HL-60 (cell line): ENCODE measurements at places on chromosomes 3 and 15.

DNA sequence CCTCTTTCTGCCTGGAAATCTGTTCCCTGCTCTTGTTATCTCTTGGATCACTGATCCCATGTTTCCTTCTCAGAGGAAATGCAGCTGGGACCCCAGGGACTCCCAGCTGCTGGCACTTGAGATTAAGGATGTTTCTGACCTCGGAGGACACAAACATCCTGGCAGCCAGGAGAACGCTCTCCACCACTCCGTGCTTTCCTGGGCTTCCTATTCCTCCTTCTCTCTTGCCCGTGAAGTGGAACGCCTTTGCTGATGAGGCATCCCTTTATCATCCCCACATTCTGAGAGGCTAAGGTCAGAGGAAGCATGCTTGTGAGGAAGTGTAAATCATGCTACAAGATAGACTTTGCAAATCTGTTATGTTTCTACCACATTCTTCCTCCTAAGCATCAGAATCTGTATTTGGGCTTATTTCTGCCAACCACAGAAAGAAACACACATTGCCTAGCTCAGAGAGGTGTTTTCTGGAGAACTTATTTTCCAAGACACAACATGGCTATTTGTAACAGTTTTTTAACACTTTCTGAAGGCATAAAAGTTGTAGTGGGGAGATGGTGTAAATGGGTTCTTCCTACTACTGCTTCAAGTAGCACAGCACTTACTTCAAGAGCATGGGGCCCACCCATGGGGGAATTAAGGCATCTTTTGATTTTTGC lies 25.6 kb upstream of the LDHAL6B start:
- no peak for DNase-seq

DNA sequence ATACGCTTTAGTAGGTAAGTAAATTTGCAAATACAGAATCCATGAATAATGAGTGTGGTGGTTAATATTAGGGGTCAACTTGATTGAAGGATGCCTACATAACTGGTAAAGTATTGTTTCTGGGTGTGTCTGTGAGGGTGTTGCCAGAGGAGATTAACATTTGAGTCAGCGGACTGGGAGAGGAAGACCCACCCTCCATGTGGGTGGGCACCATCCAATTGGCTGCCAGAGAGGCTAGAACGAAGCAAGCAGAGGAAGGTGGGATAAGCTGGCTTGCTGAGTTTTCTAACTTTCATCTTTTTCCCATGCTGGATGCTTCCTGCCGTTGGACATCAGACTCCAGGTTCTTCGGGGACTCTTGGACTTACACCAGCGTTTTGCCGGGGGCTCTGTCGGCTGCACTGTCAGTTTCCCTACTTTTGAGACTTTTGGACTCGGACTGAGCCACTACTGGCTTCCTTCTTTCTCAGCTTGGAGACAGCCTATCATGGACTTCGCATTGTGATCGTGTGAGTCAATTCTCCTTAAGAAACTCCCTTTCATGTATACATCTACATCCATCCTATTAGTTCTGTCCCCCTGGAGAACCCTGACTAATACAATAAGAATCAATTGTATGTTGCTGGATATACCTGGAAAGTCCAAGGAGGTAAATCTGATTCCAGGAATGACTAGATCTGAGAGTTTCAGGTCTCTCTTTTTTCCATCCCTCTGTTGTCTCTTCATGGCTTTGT lies 25.8 kb upstream of the NEDD4 start:
- no peak for DNase-seq

GRCh38 chr3:62041681-62042080 lies 331.7 kb downstream of the FEZF2 start:
- DNase-seq = no peak

DNA sequence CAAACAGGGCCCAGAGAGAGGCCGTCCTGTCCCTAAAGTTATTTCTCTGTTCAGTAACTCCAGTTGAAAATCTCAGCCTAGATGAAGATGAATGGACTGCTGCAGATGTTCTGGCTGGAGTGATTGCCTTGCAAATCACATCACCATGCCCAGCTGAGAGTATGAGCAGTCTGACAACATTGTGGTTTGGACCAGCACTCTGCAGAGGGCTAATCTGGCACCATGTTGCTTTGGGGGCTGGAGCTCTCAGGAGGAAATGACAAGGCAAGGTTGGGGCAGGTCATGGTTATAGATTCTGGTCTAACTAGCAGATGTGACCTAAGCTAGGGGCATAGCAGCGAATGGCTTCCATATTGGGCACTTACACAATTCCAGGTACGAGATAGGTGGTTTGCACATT lies 314.2 kb downstream of the CLSTN2 start:
- no peak for DNase-seq

- no peak for DNase-seq
These were observed 46.1 kb downstream of the NEK10 start for GRCh38 chr3:27323087-27323570.

- DNase-seq = no peak
These were observed 210.0 kb downstream of the KCNAB1 start for GRCh38 chr3:156330415-156330814.

DNA sequence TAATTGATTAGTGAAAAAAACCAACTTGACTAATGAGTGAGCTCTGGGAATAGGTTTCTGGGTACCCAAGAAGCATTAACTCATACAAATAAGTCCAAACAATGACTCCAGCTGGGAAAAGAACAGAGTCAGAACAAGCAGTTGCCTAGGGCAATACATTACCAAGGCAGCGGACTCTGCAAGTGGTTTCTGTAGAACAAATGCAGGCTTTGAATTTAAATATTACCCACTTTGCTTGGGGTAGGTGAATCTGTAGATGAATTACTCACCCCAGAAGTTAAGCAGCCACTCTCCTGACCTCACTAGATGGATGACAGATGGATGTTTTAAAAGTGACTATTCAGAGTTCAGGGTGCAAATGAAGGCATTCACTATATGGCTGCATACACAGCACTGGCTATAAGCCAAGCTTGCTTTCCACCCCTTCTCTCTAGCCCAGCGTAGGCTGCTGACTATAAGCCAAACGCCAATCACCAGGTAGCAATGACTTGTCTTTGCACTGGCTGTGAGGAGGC lies 73.1 kb upstream of the BHLHE40 start:
- no peak for DNase-seq

DNA sequence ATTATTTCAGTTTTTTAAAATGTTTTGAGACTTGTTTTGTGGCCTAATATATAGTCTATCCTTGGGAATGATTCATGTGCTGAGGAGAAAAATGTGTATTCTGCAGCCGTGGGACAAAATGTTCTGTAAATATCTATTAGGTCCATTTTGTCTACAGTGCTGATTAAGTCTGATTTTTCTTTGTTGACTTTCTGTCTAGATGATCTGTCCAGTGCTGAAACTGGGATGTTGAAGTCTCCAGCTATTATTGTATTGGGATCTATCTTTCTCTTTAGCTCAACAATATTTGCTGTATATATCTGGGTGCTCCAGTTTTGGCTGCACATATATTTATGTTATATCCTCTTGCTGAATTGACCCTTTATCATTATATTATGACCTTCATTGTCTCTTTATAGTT lies 85.2 kb downstream of the UBE2E2 start:
- DNase-seq = no peak

DNA sequence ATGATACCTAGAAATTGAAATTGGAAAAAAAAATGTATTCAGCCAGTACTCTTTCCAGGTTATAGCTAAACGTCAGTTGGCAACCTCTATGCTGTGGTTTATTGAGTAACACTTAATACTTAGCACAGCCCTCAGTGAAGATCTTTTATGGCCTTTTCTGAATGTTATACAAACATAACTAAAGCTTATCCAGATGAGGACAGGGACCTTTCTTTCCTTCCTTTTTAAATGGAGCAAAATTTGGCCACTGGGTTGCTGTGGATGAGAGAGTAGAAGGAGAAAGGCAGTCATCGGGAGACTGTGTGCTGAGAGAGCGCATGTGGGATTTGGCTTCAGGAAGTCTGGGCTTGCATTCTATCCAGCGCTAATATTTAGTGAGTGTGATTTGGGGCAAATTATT lies 36.1 kb downstream of the IGF1R start:
- DNase-seq = peak; percentile 37

- no peak for DNase-seq
These were observed 511.1 kb downstream of the OTOL1 start for GRCh38 chr3:162007722-162008121.
